ENCODE measurements at places on chromosomes 3 and 15.

DNA sequence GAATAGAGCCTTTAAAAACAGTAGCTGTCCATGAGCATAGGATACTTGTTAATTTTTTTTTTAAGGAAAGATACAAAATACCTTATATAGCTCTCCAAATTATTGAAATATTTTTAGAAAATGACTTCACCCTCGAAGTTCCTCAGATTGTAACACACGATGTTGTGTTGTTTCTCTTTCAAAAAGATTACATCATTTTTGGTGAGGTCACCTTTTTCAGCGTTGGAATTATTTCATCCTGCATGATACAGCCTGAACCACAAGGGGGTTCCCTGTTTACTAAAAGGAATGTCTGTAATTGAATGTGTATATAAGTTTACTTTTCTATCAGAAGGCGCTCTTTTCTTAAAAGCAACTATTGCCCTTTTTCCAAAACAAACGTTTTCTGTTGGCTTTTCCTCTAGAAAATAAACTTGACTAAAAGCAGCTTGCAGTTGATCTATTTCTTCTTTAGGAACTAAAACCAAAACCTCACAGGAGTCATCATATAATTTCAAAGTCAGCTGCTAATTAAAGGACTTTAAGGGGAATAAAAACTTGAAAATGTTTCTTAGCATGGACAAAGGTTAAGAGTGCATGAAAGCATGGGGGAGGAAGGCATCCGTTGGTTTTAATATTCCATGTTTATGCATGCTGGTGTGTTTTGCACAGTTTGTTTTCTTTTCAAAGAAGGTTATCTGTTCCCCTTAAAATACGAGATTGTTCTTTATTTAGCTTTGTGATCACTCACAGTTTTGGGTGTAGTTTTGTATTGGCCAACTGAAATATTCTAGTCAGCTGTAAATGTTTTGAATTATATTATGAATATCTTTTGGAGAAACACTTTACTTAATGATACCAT, 29.4 kb downstream of the LYSMD4 start:
- DNase-seq = peak; percentile 63

GRCh38 chr3:101574388-101575112, 570 bp downstream of the PCNP start:
- peak; percentile 33 for DNase-seq

DNA sequence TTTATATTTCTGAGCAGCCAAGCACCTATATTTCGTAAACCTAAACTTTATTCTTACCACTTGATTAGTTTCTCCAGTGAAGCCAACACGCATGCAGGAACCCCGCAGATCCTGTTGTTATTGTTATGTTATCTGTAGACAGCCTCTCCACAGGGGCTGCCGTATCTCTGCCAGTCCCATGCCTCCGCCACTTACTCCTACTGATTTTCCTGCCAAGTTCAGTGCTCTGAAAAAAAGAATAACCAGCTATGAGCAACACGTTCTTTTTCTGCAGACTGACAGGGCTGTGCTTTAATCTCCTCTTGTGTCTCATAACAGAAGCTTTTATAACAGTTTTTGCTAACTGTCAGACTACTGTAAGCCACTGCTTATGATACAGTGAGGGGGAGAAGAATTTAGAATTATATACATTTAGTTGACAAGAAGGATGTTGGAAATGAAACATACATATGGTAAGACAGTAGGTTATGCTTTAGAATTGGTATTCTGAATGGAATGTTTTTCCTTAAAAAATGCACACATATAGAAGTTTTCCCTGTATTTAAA, 347.4 kb downstream of the SI start:
- no peak for DNase-seq

DNA sequence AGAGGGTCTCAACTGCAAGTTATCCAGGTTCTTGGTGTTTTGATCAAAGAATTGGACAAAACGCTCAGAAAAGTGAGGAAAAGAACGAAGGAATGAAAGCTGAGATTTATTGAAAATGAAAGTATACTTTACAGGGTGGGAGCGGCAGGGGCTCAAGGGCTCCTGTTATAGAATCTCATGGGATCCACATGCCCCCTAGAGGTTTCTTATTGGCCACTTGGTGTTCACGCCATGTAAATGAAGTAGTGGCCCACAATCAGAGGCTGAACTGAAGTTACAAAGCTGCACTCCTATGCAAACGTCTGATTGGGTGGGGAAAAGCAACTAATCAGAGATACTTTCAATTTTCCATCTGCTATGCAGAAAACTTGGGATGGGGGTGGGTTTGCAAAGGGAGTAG, 216.7 kb downstream of the PTPRG start:
- DNase-seq = no peak

DNA sequence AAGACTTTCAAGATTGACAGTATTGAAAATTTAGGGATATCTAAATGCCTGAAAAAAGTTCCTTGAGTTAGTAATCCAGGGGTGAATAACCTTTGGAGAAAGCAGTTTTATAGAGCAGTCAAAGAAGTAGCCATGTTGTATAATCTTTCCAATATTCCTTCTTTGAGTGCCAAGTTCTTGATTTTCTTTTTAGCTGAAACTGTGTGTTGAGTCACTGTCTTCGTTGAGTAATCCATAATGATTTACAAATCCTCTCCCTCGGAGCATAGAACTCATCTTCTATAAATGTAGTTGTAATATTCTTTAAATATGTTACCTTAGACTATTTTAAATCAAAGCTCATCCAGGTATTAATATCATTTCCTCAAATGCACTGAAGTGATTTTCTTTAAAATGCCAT, 135.2 kb downstream of the BBX start:
- no peak for DNase-seq

- no peak for DNase-seq
These were observed 213.3 kb upstream of the TGFBR2 start for GRCh38 chr3:30393079-30393478.

DNA sequence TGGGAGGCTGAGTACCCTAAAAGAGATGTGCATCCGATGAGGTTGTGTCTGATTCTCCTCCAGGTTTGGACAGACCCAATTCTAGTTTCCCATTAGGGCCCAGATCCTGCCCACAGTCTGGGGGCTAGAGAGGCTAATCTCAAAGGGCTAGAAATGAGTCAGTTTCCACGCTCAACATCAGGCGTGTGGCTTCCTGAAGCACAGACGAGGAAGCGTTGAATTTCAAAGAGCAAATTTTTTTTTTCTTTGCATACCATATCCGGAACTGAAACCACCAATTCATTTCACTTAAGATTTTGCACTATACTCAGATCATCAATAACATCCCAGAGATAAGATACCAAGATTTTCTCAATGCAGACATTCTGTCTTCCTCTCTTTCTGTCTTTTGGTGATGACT, 173.8 kb upstream of the BCL6 start:
- DNase-seq = no peak

DNA sequence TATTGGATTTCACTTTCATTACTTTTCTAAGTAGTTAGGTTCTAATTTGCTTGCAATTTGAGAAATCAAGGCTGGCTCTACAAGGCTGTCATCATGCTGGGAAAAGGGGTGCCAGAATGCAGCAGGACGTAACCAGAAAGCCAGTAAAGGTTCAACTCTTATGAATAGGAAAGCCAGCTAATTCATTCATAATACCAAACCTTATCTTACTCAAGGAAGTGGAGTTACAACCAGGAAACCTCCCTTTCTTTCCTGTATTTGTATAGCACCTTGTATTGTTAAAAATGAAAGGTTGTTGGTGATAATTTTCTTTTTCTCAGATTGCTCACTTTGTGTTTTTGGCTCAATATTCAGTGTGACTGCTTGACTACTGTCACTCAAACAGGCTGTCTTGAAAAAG, 109.4 kb downstream of the FILIP1L start:
- DNase-seq = no peak

DNA sequence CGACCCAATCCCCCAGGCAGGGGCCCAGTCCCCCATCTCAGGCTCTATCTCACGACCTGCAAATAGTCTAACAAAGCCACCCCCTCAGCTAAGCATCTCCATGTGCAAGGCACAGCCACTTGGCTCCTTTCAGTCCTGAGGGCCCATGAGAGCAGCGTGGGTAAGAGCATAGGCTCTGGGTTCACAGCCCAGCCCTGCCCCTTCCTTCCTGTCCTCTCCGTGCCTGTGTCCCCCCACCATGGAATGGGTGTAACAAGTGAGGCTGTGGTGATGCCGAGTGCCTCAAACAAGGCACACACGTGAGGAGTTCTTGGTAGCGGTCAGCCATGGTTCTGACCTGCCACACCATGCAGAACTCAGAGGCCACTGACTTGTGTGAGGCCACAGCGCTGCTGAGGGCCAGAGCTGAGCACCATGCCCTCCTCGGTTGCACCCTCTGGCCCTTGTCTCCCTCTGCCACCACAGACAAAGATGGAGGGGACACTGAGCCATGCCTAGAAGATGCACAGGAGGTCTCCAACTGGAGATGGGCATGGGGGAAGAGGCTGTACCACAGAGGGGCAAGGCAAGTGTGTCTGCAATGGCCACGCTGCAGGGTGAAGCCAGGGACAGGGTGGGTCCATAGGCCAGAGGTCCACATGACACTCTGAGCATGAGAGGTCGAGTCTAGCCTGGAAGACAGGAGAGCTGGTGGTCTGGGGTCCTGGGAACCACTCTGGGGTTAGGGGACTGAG, 10.0 kb downstream of the TPRA1 start:
- DNase-seq = no peak

- no peak for DNase-seq
These were observed 334.5 kb upstream of the BCHE start for GRCh38 chr3:166171695-166172094.

- DNase-seq = no peak
These were observed 347.4 kb upstream of the DCBLD2 start for GRCh38 chr3:99248913-99249312.

GRCh38 chr15:38111070-38111469, 141.6 kb upstream of the SPRED1 start:
- DNase-seq = no peak

GRCh38 chr3:172208586-172209332, 169.4 kb downstream of the FNDC3B start:
- no peak for DNase-seq

GRCh38 chr3:144893980-144894379, 922.4 kb downstream of the DIPK2A start:
- no peak for DNase-seq

- DNase-seq = no peak
These were observed 927.8 kb upstream of the EPHA6 start for GRCh38 chr3:95886616-95887015.

DNA sequence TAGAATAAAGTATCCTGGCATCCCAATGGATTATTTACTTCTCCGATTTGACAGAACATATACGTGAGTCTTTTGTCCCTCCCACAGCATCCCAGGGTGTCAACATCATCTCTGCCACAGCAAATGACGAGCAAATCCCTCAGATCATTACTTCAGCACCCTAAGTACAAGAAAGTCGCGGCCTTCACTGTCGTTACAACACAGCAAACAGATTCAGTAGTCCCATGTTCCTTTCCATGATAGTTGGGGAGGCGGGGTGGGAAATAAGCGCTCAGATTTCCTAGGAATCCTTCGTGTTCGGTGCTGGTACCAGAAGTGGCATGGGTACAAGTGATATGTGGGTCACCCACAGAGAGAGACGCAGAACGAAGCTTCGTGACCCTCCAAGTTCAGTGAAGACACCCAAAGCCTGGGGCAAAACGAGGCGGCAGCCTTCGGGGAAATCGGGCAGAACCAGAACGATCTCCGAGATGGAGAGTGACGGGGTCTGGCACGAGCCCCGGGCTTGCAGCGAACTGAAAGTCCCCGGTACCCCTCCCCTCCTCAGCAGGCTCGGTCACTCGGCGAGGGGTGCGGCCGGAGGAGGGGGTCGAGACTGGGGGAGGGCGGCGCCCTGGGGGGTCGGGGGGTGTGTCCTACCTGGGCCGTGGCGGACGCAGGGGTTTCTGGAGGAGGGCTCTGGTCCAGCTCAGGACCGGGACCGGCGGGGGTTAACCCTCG, 619 bp downstream of the TTBK2 start:
- peak; percentile 17 for DNase-seq

DNA sequence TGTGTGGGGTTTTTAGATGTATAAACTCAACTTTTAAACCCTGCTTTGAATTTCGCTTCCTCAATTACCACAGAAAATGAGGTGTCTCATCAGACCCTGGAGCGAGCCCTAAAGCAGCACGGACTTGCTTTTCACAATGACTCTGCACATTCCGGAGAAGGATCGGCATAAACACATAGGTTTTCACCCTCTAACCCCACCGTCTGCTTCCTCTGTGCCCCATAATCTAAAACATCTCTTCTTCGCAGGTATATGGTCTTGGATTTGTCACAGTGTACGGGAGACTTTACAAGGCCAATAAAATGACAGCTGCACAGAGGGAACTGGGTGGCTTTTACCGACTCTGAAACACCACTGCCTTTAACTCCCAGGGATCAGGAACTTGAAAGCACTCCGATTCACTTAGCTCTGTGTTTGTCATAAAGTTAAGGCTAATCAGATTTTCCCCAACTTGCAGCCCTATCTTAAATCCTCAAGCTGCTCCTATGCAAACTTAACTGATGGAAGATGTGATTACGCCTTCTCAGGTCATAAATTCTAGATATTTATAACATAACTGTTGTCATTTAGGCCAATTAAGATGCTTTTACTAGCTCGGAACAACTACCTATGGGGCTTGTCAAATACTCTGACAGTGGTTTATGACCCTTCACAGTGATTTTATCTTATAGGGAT, 133.4 kb upstream of the WNT5A start:
- no peak for DNase-seq

GRCh38 chr3:137201066-137201465, 243.3 kb downstream of the IL20RB start:
- no peak for DNase-seq

GRCh38 chr3:100810671-100811070, 101.4 kb downstream of the TFG start:
- peak; percentile 6 for DNase-seq

- no peak for DNase-seq
These were observed 80.2 kb downstream of the ADAMTS17 start for GRCh38 chr15:100261302-100262240.

GRCh38 chr3:168884353-168884903, 779.1 kb downstream of the MECOM start:
- DNase-seq = peak; percentile 2

GRCh38 chr3:87448558-87448957, 172.2 kb upstream of the POU1F1 start:
- no peak for DNase-seq

DNA sequence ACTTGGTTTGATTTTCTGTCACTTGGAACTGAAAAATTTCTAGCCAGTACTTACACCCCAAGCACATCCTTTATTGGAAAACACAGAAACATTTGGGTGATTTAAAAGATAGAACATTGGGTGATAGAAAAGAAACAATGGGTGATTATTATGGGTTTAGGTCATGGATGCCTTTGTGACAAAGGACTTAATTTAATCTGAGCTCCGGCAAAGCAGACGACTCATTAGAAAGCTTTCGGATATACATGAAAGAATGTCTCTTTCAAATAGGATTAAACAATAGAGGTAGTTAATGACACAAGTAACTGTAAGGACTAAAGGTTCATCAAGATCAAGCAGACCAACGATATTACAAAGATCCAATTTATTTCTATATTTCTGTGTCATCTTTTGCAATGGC, 37.3 kb upstream of the CNTN4 start:
- DNase-seq = no peak

GRCh38 chr3:63753995-63754394, 65.1 kb upstream of the C3orf49 start:
- DNase-seq = no peak
